Tibial nerve (tissue), 4 donors: ENCODE measurements at places on chromosomes 2 and 18. TPM values are rescaled to one million over a fixed set of nuclear protein-coding genes. Genes with fewer than 3 reads are reported as not detected.

The TBR1 gene
- total RNA-seq, result not detected

The GCG gene
- total RNA-seq, result not detected

The RFTN2 gene
- total RNA-seq, result 39.2 TPM

The ANKRD62 gene
- not detected for total RNA-seq

The DLX1 gene
- total RNA-seq, result not detected

GRCh38 chr18:38460657-38461056, 895.1 kb upstream of the CELF4 start:
- no peaks in the 10 kb centered on the region for H3K27me3 ChIP-seq
- H3K27ac ChIP-seq, result no peak overlapping the region
- no peak overlapping the region for H3K4me3 ChIP-seq
- no peaks in the 10 kb centered on the region for H3K4me1 ChIP-seq
- H3K36me3 ChIP-seq, result no peaks in the 10 kb centered on the region

- no peaks in the 10 kb centered on the region for H3K36me3 ChIP-seq
- no peaks in the 10 kb centered on the region for H3K27me3 ChIP-seq
- H3K4me1 ChIP-seq, result peaks cover 28% of the 10 kb centered on the region
- no peak for DNase-seq
- H3K4me3 ChIP-seq, result no peak overlapping the region
Measured at GRCh38 chr2:166351319-166351718, 24.4 kb downstream of the SCN9A start.
